ENCODE measurements at places on chromosomes 16 and 17.

DNA sequence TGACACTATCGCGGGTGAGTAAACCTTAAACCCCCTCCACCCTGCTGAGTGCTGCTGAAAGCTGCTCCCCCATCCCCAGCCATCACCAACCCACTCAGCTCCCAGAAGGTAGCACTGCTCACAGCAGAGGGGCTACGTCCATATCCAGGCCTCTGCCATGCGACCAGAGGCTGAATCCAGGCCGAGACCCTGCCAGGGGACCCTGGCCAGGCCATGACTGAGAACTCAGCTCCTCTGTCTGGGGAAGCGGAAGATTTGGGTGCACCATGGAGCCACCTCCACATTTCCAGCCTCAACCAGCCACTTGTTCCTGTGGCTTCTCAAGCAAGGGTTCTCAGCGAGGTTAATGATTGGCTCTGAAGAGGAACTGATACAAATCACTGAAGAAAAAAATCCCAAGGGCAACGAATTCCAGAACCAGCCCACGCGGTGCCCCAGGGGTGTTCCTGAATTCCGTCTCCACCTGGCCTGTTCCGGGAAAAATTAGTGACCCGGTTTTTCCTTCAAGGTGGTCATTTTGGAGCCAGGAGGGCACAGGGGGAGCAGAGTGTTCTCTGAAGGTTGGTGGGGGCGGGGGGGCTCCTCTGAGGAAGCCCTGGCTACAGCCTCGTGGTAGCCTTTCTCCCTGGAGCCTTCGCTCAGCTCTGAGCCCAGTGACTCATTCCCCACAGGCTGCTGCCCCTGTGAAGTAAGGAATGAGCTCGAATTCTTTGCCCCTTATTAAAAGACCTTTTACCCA, 9.3 kb upstream of the SLC16A5 start:
- DNase-seq = no peak

DNA sequence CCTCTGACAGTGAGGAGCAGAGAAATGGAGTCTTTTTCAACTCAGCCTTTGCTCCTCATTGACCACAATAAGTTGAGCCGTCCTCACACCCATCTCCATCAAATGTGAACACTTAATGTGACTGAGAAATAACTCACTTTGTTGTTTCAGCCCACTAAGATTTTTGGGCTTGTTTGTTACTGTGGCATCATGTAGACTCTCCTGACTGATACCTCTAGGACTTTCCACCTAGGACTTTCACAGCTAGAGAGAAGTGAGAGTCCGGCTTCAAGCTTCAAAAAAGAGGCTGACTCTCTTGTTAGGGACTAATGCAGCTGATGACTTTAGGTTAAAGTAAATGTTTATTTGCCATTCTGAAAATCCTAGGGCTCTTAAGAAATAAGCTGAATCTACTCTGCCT, 435.0 kb downstream of the TMEM114 start:
- DNase-seq = no peak

- no peak for DNase-seq
Measured at GRCh38 chr17:41784207-41784744, 2.2 kb downstream of the JUP start.

- DNase-seq = no peak
Measured at GRCh38 chr17:30235386-30236296, at the start of gene SLC6A4. Gene SLC6A4 (minus strand): TSS chr17:30235697. CDS start chr17:30221958, 13,739 bp downstream.

DNA sequence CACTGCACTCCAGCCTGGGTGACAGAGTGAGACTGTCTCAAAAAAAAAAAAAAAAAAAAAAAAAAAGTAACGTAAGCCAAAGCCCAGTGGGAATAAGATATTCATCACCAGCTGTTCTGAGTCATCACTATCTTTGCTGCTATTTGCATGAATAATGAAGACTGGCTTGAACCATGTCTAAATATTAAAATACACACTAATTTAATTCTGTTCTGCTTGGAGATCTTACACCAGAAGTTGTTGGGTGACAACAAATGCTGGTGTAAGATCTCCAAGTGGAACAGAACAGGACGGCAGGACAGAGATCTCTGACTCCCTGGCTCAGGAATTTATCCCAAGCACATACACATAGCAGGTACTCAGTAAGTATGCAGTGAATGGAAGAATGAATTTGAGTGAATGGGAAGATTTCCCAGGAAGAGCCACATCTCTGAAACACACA, 19.6 kb downstream of the DNAH17 start:
- DNase-seq = no peak

- DNase-seq = no peak
Measured at GRCh38 chr16:85374571-85374872, 238.6 kb upstream of the GSE1 start.

DNA sequence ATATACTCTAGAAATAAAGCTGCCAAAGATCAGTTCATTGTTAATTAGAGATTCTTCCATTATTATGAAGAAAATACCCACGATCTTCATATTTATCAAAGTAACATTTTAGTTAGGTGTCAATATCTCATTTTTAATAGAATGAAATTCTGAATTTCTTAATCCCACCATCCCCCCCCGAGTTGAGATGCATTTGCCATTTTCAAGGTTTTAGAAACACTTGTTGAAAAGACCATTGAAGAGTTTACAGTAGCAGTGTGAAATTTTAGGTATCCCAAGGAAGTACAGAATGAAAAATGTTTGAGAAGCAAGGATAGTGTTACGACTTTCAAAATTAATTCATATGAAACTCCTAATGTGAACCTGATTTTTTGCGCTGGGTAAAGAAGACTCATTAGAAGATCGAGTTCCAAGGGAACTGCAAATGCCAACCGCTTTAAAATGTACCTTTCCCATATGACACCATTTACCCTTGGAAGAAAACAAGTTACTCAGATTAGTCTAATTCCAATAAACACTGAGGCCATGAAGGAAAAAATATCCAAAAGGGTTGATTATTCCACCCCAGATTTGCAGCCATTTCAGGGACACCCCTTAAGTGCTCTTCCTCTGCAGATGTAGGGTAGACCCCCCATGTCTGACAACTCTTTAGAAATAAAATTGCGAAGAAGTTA, 731 bp downstream of the IKZF3 start:
- DNase-seq = no peak

DNA sequence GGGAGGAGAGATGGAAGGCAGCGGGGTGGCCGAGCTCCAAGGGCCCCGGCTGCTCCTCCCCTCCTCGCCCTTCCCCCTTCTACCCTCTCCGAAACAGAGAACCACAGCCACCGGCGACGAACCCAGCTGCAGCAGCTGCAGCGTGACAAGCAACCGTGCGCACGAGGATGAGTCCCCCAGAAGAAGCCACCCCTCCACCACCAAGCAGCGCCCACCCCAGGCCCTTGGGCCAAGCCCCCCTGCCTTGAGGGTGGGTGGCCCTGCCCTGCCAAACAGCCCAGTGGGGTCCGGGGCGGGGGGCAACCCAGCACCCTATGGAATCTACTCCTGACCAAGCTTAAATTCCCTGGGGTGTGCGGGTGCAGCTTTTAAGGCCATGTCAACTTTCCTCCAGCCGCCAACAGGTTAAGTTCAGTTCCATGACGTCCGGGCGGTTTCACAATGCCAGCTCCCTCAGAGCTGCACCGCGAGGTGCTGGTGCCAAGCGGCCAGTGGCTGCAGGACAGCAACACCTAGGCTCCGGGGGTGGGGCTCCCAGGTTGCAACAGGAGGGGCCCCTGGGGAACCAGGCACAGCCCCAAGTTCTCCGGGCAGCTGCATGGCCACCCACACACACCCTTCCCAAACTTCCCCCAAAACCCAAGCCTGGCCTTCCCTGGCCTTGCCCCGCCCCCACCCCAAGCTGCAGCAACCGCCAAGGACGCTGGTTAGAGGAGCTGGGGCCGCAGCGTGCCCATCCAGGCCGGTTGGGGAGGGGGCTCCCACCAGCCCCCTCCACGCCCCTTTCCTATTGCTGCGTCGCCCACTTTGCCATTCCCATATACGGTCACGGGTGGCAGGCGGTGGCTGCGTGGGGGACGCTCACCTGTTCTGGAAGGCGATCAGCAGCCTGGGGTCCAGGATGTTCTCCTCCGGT, 2.0 kb downstream of the CBX4 start:
- DNase-seq = no peak

- peak; percentile 68 for DNase-seq
Measured at GRCh38 chr17:81487487-81488275, 24.9 kb downstream of the ACTG1 start.

GRCh38 chr17:70099884-70100283, 24.9 kb downstream of the KCNJ16 start:
- no peak for DNase-seq

GRCh38 chr16:11844499-11844898, 6.8 kb downstream of the RSL1D1 start:
- DNase-seq = no peak

DNA sequence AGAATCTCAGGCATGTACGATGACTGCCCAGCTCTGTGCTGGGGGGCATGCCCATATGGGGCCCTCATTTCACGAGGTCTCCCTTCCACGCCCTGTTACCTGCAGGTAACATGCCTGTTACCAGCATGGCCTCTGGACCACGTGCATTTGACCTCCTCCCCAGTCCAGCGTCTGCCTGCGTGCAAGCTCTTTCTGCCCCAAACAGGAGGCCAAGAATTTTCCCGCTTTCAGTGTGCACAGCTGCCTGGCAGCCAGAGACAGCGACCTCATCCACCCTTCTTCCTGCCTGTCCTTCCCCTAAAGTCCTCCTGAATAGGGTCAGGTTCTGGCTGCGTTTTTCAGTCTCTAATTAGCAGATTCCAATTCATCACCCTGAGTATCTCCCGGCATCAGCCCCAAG, 306.5 kb upstream of the ZFHX3 start:
- DNase-seq = no peak

DNA sequence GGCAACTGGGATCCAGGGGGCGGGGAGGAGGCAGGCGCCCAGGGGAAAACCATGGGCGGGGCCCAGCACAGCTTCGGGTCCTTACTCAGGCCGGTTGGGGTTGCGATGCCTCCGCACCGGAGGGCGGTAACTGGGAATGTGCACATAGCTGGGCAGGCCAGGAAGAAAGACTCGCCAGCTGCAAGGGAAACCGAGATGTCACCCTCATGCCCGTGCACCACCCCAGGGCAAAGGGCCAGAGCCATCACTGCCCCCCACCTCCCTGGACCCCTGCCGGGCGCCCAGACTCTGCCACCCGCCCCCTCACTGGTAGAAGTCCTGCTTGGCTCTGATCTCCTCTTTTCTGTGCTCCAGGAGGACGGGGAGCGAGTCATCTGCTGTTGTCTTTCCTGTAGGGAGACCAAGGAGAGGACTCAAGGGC, 6.7 kb downstream of the ALOX12B start:
- no peak for DNase-seq

GRCh38 chr16:57764341-57765159, 29.0 kb downstream of the KATNB1 start:
- no peak for DNase-seq

DNA sequence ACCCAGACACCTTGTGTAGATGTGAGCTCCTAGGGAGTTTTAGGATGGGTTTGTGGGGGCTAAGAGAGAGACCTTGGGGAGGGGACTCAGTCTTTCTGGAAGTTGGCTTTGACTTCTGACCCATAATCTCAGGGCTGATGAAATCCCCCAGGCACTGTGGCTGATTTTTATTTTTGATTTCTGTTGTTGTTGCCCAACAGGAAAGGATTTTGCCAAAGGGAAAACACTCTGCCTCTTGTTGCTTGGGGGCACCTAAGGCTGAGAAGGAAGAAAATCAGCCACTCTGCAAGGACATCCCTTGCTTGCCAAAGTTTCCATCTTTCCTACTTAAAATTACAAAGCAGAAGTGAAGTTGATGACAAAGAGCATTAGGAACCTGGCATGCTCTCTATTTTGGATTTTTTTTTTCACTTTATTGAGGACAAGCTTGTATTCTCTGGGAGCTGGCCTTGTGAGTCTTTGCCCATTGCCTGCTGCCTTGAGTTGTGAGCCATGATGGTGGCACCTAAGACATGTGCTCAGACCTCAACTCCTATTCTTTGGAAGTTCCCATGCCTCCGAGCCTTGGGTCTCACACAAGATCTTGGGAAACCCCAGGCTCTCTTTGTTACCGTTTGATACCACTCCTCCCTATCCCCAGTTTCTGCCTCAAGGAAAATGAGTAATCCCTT, 3.2 kb upstream of the C1QTNF1 start:
- no peak for DNase-seq

- no peak for DNase-seq
Measured at GRCh38 chr16:57529391-57530103, 6.8 kb downstream of the CCDC102A start.

DNA sequence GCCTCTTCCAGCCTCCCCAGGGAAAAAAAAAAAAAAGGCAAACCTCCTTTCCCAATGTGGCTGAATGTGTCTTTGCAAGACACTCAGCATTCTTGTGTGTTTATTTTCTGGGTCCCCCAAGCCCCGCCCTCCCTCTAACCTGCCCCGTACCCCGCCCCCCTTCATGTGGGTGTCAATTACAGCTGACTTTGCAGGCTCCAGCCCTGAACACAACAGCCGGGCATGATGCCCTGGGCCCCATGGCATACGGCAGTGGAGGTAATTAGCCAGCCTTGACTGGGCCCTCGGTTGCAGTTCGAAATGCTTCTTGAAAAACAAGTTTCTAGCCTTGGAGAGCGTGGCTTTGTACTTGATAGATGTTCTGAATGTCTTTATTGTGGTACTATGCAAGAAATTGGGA, 354.7 kb upstream of the RBFOX1 start:
- no peak for DNase-seq

GRCh38 chr16:75225678-75226515, 7.1 kb downstream of the CTRB1 start:
- no peak for DNase-seq

- DNase-seq = no peak
Measured at GRCh38 chr16:3131755-3132377, 3.0 kb upstream of the ZNF213 start.

DNA sequence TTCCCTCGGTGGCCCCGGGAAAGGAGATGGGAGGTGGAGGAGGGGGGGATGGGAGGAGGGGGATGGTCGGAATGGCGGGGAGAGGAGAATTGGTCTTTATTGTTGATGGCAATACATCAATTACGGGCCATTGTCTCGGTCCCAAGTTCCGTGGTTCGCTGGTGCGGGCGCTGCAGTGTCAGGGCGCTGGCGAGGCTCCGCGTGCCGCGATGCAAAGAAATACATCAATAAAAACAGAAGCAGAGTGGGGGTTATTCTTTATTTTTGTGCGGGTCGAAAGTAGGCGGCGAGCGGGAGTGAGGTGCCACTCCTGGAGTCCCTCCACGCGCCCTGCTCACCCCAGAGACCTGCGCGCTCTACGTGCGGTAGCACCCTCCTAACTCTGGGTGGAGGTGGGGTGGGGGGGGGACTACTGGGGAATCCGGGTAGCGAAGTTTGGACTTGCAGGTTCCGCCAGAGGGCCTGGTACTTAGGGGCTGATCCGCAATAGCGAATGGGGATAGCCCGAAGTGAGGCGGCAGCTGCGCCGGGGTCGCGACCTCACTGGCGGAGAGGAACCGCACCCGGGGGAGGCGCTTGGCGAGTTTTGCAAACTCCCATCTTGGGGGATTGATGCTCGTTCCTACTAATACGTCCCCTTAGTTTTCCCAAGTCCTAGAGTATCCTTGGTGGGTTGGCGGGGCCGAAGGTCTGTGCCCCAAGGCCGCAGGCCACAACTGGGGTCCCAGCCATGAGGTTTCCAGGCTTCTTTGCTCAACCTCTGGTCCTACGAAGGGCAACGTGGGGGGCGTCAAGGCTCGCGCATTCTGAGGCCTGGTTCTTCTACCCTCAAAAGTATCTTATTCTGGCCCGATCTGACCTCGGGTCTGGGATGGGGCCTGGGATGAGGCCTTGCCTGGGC, 3.5 kb upstream of the SALL1 start:
- no peak for DNase-seq

GRCh38 chr16:8962393-8963009, 1.2 kb downstream of the USP7 start:
- DNase-seq = peak; percentile 23
